T-helper 2 cell treated with Interferon-gamma antibody and Interleukin-4, amounts not matched to agents 5 μg/mL and 100 μg/mL, for 36 hours (primary cell): ENCODE measurements at places on chromosomes 2 and 18.

DNA sequence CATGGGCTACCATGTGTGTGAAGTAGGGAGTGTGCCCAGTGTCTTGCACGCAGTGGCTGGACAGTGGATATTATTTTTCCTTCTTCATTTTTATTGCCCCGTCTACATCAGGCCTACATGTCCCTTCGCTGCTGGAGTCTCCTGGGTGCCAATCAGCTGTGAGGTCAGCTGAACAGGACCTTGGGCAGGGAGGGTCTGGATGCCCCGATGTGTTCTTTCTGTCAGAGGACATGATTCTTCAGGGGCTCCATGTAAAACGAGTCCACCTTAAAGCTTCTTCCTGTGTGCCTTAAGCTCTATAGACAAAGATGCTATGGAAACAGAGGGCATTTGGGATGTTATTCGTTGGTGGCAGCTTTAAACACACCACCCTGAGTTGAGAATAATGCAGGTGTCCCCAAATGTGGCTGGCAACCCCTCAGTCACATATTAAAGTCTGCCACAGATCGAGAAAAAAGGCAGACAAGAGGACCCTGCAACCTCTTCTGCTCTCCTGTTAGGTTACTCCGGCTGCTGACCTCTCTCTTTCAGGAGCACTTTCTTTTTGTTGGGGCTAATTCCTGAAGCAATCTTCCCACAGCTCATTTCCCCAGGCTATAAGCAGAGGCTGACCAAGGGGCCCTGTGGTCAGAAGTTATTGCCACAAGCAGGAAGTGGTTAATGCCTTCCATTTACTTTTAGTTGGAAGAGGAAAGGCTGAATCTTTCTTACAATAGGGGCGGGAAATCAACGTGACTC is 20.0 kb downstream of the GREB1 start:
- no peaks in the 10 kb centered on the region for H3K36me3 ChIP-seq
- H3K27me3 ChIP-seq, result peaks cover 34% of the 10 kb centered on the region
- DNase-seq, result no peak
- no peak overlapping the region for H3K4me3 ChIP-seq
- peaks cover 5% of the 10 kb centered on the region for H3K4me1 ChIP-seq
- no peak overlapping the region for H3K27ac ChIP-seq

DNA sequence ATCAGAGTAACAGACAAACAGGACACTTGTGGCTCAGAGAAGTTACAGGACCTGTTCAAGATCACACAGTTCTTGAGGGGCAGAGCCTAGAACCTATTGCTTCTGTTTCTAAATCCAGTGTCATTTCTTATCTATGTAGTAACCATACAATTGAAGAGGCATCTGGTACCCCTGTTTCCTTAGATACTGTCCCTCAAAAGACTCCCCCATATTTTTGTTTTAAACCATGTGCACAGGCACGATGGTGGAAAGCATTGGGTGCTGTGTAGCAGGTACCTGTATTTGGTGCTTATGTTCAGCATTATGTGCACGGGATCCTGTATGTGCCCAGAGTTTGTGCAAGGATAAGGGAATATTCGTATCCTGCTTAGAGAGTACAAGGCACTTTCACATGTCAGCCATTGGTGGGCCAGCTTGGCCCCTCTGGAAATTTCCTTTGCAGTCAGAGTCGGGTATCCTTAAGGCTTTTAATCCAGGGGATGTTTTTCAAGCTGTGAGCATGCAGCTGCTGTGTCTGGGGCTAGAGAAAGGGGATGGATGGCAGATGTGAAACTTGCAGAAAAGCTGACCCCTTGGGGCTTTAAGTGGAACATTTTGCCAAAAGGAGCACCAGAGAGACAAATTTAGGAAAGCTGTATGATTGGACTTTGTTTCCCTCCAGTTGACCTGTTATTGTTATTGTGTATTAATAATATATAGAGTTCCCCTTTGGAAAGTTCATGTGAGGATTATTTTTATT is 2.1 kb downstream of the LBH start:
- peaks cover 8% of the 10 kb centered on the region for H3K27me3 ChIP-seq
- H3K4me3 ChIP-seq, result peak overlapping the region; percentile 82
- H3K27ac ChIP-seq, result peak overlapping the region; percentile 85

DNA sequence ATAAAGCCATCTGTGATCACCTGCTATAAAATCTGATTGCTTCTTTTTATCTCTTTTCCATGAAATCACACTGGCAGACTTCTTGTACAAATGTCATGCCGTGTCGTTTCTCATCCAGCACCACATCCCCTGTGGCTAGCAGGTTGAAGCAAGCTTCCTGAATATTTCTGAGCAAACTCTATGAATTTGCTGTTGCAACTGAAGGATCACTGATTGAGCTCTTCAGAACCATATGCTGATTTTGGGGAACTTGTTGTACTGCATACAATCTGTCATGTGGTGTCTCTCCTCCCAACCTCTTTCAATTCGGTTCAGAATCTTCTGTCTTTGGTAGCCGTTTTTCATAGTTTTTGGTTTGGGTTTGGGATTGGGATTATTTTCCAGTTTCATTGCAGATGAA is 57.7 kb upstream of the RBMS1 start:
- H3K27ac ChIP-seq, result no peak overlapping the region
- H3K27me3 ChIP-seq, result peaks cover 4% of the 10 kb centered on the region
- H3K36me3 ChIP-seq, result no peaks in the 10 kb centered on the region
- no peaks in the 10 kb centered on the region for H3K4me1 ChIP-seq
- no peak for DNase-seq
- H3K4me3 ChIP-seq, result no peak overlapping the region

DNA sequence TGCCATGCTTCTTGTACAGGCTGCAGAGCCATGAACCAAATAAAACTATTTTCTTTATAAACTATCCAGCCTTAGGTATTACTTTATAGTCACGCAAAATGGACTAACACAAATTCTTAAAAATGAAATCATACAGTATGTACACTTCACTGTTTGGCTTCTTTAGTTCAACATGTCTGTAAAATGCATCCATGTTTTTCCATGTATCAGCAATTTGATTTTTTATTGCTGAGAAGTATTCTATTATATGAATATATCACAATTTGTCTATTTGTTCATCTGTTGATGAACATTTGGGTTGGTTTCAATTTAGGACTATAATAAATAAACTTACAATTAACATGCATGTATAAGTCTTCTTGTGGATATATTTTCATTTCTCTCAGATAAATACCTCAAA is 182.1 kb downstream of the SCG2 start:
- no peaks in the 10 kb centered on the region for H3K4me1 ChIP-seq
- no peaks in the 10 kb centered on the region for H3K36me3 ChIP-seq
- no peak overlapping the region for H3K4me3 ChIP-seq
- H3K27ac ChIP-seq, result no peak overlapping the region
- no peaks in the 10 kb centered on the region for H3K27me3 ChIP-seq

- no peak overlapping the region for H3K4me3 ChIP-seq
- H3K36me3 ChIP-seq, result no peaks in the 10 kb centered on the region
- H3K27me3 ChIP-seq, result peaks cover 12% of the 10 kb centered on the region
- H3K27ac ChIP-seq, result no peak overlapping the region
- no peaks in the 10 kb centered on the region for H3K4me1 ChIP-seq
Observed at GRCh38 chr2:26979741-26980140, 9.3 kb downstream of the MAPRE3 start.

DNA sequence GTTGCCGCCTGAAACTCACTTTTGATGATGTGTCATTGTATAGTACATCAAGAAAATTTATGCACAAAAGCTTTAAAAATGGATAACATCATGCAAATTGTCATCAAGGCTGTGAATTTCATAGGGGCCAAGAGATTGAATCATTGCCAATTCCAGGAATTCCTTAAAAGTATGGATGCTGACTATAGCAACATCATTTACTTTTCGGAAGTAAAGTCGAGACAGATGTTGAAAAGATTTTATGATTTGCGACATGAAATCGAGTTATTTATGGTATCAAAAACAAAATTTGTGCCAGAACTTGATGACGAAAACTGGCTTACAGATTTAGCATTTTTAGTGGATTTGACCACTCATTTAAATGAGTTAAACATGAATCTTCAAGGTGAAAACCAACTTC is 56.3 kb downstream of the ASB1 start:
- H3K27me3 ChIP-seq, result no peaks in the 10 kb centered on the region
- H3K36me3 ChIP-seq, result no peaks in the 10 kb centered on the region
- H3K4me3 ChIP-seq, result no peak overlapping the region

- no peak overlapping the region for H3K27ac ChIP-seq
- no peak overlapping the region for H3K4me3 ChIP-seq
- DNase-seq, result no peak
- H3K27me3 ChIP-seq, result peaks cover 8% of the 10 kb centered on the region
Observed at GRCh38 chr2:38131676-38132075, 55.7 kb upstream of the CYP1B1 start.

- H3K4me3 ChIP-seq, result peak overlapping the region; percentile 49
- peaks cover 10% of the 10 kb centered on the region for H3K4me1 ChIP-seq
- no peak for DNase-seq
- H3K36me3 ChIP-seq, result peaks cover 10% of the 10 kb centered on the region
- peak overlapping the region; percentile 58 for H3K27ac ChIP-seq
Observed at GRCh38 chr2:143121079-143121478, 8.1 kb upstream of the ARHGAP15 start.

- H3K4me3 ChIP-seq, result no peak overlapping the region
- H3K36me3 ChIP-seq, result no peaks in the 10 kb centered on the region
- DNase-seq, result no peak
- no peaks in the 10 kb centered on the region for H3K27me3 ChIP-seq
- H3K4me1 ChIP-seq, result no peaks in the 10 kb centered on the region
Observed at GRCh38 chr2:236855176-236855865, 230.4 kb upstream of the COPS8 start.

DNA sequence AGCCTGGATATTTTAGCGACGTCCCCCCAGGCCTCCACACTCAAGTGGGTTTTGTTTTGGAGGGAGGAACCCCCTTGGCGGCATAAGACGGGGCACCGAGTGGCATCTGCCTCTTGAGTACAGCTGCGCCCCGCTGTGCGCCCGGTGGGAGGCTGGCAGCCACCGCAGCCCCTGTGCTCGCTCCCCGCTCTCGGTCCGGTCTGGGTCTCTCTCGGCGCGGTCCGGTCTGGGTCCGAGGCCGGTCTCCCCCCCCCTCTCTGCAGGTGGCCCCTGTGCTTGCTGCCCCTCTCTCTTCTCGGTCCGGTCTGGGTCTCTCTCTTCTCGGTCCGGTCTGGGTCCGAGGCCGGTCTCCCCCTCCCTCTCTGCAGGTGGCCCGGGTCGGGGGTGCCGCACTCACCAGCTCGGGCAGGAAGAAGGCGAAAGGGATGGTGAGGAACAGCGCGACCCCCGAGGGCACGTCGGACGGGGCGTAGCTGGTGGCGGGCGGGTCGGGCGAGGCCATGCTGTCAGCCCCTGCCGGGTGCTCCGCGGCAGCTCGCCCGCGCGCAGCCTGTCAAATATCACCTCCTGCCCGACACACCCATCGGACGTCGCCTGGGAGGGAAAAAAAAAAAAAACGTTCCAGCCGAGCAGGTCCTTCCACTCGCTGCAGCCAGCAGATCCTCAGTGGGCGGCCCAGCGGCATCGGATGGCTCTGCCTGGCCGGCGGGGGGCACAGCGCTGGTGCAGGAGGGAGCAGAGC is at the start of gene MALL:
Gene MALL (minus strand): TSS at position 532 of the 742 bp plus-strand sequence. CDS start 30 bp downstream, at position 502.
- H3K27me3 ChIP-seq, result peaks cover 63% of the 10 kb centered on the region
- H3K27ac ChIP-seq, result no peak within 1 kb of the TSS
- DNase-seq, result no peak
- peaks cover 6% of the 10 kb centered on the region for H3K4me1 ChIP-seq

DNA sequence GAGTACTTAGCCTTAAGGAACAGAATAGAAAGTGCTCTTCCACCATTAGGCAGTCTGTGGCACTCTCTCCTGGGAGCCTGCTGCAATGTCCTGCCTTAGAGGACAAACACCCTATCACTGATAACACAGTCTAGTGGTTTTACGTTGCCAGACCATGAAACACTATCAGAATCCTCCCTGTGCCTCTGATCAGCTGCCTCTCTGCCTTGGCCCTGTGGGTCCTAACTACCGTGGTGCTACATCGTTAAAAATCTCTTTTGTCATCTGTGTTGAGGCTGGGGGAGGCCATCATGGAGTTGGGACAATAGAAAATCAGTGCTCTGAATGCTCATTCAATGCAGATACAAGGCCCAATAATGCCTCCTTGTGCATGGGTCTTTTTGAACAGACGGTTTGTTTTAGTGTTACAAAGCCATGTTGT is 11.9 kb upstream of the APCDD1 start:
- H3K27me3 ChIP-seq, result peaks cover 6% of the 10 kb centered on the region
- no peaks in the 10 kb centered on the region for H3K4me1 ChIP-seq
- DNase-seq, result no peak
- no peak overlapping the region for H3K27ac ChIP-seq
- no peak overlapping the region for H3K4me3 ChIP-seq

DNA sequence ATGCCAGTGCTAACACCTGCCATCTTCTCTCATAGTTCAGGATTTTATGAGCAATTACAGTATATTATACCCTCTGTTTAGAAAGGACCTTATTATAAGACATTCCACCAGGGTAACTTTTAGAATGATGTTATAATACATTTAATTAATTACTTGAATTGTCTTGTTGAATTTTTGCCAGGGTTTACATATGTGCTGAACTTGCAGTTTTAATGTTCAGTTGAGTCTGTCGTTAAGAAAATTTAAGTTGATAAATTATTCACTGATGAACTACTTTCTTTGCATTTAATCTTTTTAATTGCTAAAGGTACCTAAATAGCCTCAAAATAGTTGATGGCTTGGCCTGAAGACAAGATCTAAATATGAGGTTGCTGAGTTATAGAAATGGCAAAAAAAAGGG is 68.1 kb downstream of the SCN2A start:
- H3K27ac ChIP-seq, result no peak overlapping the region
- H3K36me3 ChIP-seq, result no peaks in the 10 kb centered on the region
- peaks cover 2% of the 10 kb centered on the region for H3K4me1 ChIP-seq
- no peak for DNase-seq
- no peak overlapping the region for H3K4me3 ChIP-seq

DNA sequence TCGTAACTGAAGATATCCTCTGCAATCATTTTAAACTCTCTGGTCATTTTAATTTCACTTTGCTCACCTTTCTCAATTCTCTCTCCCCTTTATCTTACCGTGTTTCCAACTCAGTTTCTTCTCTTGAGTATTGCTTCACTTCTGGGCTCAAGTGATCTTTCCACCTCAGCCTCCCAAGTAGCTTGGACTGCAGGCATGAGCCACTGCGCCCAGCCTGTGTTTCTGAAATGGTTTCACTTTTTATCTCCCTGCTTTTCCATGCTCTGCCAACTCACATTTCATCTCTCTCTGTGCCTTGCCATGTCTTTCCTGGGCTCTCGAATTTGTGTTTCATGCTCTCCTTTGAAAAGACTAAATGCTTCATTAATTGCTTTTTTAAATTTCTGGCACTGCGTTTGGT is 30.5 kb upstream of the TMEM131 start:
- H3K4me1 ChIP-seq, result peaks cover 22% of the 10 kb centered on the region
- H3K4me3 ChIP-seq, result peak overlapping the region; percentile 70
- no peak for DNase-seq
- peaks cover 9% of the 10 kb centered on the region for H3K27me3 ChIP-seq
- H3K36me3 ChIP-seq, result no peaks in the 10 kb centered on the region

- no peaks in the 10 kb centered on the region for H3K27me3 ChIP-seq
- no peak for DNase-seq
- no peak overlapping the region for H3K4me3 ChIP-seq
- H3K27ac ChIP-seq, result no peak overlapping the region
Observed at GRCh38 chr2:96797066-96797625, 18.9 kb upstream of the CNNM3 start.

DNA sequence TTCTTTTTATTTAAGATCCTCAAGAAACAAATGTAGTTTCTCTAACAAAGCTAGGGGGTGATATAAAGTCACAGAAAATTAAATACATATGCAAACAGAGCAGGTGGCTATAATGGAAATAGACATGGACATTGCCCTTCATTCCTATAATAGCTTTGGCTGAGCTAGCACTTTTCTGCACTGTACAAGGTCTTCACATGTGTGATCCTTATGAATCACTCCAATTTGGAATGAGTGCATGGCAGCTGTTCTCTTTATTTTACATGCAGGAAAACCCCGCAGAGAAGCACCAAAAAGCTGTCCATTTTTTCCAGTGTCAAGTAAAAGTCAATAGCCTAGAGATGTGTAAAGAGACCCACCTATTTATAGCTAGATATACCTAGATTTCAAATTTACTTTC is 747.4 kb upstream of the SLC8A1 start:
- H3K36me3 ChIP-seq, result no peaks in the 10 kb centered on the region
- H3K4me3 ChIP-seq, result no peak overlapping the region
- no peak for DNase-seq
- H3K4me1 ChIP-seq, result no peaks in the 10 kb centered on the region
- no peak overlapping the region for H3K27ac ChIP-seq
